Naive thymus-derived CD8-positive, alpha-beta T cell (primary cell): ENCODE measurements at places on chromosomes 3 and 15.

GRCh38 chr3:125140011-125140817 lies 72.3 kb downstream of the SLC12A8 start:
- DNase-seq, result no peak

DNA sequence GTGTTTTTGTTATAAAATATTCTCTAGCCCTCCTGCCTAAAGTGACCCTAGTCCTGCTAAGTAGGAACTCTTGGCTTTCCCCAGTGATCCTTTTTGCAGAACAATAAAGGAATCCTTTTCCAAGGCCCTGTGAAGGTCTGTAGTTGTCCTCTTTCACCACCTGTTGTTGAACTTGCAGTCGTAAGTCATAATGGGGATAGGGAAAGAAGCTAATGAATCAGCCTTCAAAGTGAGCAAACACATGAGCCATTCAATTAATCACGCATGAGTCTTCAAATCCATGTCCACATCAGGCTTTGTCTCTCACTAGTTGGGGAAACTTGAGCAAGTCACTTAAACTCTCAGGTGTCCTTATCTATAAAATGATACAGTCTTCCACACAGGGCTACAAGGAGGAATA lies 27.6 kb downstream of the ZNF860 start:
- no peak for DNase-seq

DNA sequence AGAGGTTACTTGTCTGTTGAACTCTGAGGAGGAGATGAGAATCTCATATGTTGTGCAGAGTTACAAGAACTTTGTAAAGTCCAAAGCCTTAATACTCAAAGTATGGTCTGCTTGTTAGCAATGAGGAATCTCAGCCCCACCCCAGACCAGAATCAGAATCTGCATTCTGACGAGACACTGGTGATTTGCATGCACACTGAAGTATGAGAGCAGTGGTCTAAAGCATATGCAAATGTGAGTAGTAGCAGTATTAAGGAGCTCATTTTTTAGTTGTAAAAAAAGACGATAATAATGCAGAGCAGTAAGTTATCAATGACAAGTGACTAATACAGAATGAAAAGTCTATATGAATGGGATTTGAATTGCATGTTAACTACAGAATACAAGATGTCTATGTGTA lies 327.7 kb downstream of the RYR3 start:
- DNase-seq, result no peak

DNA sequence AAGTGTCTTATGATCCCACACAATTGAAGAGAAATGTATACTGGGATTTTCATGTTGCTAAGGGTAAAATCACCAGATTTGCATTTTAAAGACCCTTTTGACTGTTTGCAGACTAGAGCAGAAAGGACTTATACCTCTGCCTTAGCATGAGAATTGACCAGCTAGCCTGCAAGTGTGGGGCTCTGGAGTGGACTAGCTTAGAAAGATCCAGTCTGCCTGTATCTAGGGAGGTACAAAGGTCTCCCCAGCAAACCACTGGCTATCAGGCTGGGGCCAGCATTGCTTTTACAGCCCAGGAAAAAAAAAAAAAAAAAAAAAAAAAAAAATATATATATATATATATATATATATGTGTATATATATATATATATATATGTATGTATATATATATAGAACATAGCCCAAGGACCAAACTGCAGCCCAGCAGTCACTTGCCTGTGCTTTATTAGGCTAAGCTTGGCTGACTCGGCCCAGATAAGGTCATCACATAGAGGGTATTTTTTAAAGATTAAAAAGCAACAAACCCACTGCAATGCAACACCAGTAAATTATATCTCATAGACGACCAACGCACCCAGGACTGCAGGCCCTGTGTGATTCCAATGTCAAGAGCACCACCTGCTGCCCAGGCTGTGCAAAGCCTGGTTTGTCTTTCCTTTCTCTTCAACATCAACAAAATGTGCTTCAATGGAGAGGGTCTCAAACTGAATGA lies 63.7 kb downstream of the DCLK3 start:
- DNase-seq, result no peak
